ENCODE measurements at places on chromosomes 11 and 22.

- no peak for DNase-seq
Measured at GRCh38 chr11:4848908-4849532, at the start of gene OR51S1. OR51S1 (minus strand) TSS chr11:4849208; CDS start chr11:4849208, 0 bp downstream.

DNA sequence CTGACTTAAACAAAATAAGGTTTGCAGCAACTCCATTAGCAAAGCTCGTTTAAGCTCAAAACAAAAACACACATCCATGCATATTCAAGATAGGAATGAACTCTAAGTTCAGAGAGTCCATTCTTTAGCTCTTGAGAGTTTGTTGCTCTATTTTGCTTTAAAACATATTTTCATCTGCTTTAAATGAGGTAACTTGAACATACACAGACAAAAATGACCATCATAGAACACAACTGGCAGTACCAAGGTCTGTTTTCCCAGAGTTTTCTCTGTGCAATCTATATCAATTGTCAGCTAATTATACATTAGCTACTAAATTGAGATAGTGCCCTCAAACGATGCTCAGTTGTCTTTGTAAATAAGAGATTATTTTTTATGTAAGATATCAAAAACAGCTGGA is 423.2 kb upstream of the ANO3 start:
- DNase-seq, result no peak

DNA sequence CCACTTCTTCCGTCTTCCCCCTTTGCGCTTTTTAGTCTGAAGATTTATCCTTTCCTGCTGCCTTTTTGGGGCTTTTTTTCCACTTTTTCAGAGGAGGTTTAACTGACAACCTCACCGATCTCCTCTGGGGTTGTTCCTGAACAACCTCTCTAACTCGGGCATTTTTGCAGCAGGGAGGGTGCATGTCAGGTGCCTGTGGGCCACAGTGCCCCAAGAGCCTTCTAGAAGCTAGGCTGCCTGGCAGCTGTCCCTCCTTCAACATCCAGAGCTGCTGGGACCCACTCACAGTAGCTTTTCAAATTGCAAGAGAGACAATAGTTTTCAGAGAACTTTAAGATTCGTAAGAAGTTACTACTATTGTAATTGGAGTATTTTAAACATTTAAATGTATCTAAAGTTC is 1112.4 kb upstream of the CNTN5 start:
- no peak for DNase-seq

GRCh38 chr11:42598341-42598740 is 713.5 kb upstream of the API5 start:
- no peak for DNase-seq

GRCh38 chr22:23751441-23751996 is 607 bp upstream of the ZNF70 start:
- DNase-seq, result no peak

All from hematopoietic multipotent progenitor cell (in vitro differentiated cells).